Activated T-cell treated with anti-CD3 and anti-CD28 coated beads for 1 hour (primary cell): ENCODE measurements at places on chromosomes 12 and 14.

GRCh38 chr14:96792591-96792990 is 4.6 kb upstream of the VRK1 start:
- DNase-seq = no peak

GRCh38 chr12:112446008-112446725 is 27.4 kb downstream of the PTPN11 start:
- DNase-seq = no peak

DNA sequence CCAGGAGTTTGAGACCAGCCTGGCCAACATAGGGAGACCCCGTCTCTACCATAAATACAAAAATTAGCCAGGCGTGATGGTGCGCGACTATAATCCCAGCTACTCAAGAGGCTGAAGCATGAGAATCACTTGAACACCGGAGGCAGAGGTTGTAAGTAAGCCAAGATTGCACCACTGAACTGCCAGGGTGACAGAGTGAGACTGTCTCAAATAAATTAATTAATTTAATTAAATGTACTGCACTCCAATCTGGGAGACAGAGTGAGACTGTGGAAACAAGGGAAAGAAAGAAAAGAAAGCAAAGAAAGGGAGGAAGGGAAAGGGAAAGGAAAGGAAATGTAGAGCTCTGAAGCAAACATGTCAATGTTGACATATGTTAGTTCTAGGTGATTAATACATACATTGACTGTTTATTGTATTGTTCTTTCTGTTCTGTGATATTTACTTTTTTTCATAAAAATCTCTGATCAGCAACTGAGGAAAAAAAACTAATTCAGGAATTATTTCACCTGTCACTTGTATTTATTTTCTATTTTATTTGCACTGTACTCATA is 99.6 kb downstream of the DENND5B start:
- DNase-seq = no peak

- no peak for DNase-seq
Observed at GRCh38 chr12:127119600-127120140, 1147.3 kb upstream of the TMEM132C start.

GRCh38 chr12:3252450-3252891 is 175.3 kb downstream of the TSPAN9 start:
- no peak for DNase-seq

- no peak for DNase-seq
Observed at GRCh38 chr12:78951803-78952551, 87.4 kb downstream of the SYT1 start.

- no peak for DNase-seq
Observed at GRCh38 chr12:66055837-66056319, 74.7 kb downstream of the LLPH start.

- DNase-seq = no peak
Observed at GRCh38 chr14:50233166-50233950, 2.0 kb upstream of the SOS2 start.

GRCh38 chr14:96126339-96126782 is 78.3 kb upstream of the BDKRB2 start:
- DNase-seq = no peak

- DNase-seq = no peak
Observed at GRCh38 chr12:22573181-22573580, 28.8 kb upstream of the C2CD5 start.

DNA sequence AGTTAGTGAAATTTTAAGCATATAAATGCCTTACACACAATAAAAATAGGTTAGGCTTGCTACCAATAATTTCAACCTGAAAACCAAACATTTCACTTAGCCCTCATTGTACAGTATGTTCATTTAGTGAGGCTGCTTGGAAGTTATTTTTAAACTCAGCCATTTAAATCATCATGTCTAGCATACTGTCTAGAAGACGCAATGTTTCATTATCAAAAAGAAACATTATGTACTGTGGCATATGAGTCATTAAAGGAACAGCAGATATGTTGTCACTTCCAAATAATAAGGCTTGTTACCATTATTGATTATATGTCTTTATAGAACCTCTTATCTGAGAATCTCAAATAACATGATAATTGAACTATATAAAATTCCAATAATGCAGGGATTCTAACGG is 304.7 kb downstream of the RMST start:
- DNase-seq = no peak

DNA sequence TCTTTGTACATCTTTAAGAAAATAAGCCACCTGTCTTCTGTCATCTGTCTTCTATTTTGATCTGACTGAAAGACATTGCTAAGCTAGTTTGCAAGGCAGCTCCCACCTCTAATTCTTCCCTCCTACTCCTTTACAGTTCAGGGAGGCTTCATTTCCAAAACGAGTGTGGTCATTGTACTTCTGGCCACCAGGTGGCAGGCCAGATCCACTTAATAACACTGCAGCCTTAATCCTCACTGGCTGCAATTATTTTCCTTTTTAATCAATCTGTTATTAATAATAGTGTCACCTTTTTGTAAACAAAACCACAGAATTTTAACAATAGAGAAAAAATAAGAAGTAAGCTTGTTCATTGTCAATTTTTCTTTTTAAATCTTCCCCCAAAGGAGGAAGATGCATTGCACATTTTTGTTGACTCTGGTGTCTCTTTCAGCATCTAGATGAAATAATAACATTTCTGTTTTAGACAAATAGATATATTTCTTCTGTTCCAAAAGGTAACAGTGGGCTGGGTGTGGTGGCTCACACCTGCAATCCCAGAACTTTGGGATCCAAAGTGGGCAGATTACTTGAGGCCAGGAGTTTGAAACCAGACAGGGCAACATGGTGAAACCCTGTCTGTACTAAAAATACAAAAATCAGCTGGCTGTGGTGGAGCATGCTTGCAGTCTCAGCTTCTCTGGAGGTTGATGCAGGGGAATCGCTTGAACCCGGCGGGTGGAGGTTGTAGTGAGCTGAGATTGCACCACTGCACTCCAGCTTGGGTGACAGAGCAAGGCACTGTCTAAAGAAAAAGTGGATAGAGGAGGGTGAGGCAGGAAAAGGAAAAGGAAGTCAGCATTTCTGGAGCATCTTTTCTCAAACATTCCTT is 23.3 kb downstream of the GABARAPL1 start:
- DNase-seq = peak; percentile 26

- DNase-seq = peak; percentile 29
Observed at GRCh38 chr14:91311284-91311662, 66.8 kb upstream of the GPR68 start.

- no peak for DNase-seq
Observed at GRCh38 chr14:89012282-89013097, 188.0 kb downstream of the TTC8 start.

- DNase-seq = no peak
Observed at GRCh38 chr12:85796001-85796400, 40.2 kb downstream of the RASSF9 start.

- no peak for DNase-seq
Observed at GRCh38 chr14:102947321-102948103, 25.0 kb downstream of the AMN start.

GRCh38 chr12:112973818-112974231 is 4.5 kb upstream of the OAS2 start:
- DNase-seq = no peak

GRCh38 chr12:14774906-14775635 is 28.2 kb downstream of the WBP11 start:
- DNase-seq = no peak

DNA sequence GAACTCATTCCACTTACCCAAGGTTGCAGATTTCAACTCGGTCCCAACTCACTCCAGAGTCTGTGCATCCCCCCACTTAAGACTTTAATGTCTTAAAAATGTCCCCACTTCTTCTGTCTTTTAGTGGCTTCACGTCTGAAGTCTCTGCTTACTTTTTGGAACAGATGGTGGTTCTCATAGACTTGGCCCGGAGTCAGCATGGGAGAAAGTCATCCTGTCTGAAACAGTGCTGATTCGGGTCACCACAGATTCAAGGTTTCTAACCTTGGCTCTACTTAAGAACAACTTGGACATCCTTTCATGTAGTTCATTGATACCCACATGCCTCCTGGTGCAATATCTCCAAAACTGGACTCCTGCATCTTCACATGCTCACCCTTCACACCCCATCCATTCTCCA is 26.0 kb downstream of the CHST11 start:
- DNase-seq = no peak

GRCh38 chr12:79063258-79063657 is 198.7 kb downstream of the SYT1 start:
- no peak for DNase-seq

GRCh38 chr14:24198814-24199524 is 3.7 kb upstream of the TM9SF1 start:
- no peak for DNase-seq

DNA sequence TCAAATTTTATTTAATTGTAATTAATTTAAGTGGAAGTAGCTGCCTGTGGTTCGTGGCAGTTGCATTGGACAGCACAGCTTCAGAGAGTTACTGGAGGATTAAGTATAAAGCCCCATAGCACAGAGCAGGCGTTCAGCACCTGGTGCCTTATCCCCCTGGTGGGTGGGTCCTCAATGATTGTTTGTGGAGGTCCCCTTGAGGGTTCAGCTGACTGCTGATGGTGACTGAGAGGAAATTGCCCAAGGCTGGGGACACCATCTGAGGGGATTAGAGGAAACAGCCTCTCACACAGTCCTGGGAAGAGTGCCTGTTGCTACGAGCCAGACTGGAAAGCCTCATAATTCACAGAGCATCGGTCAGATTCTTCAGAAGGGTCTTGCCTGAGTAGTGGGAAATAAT is 83.4 kb upstream of the NOS1 start:
- DNase-seq = no peak

GRCh38 chr12:110258466-110258865 is 22.6 kb upstream of the ATP2A2 start:
- DNase-seq = no peak

DNA sequence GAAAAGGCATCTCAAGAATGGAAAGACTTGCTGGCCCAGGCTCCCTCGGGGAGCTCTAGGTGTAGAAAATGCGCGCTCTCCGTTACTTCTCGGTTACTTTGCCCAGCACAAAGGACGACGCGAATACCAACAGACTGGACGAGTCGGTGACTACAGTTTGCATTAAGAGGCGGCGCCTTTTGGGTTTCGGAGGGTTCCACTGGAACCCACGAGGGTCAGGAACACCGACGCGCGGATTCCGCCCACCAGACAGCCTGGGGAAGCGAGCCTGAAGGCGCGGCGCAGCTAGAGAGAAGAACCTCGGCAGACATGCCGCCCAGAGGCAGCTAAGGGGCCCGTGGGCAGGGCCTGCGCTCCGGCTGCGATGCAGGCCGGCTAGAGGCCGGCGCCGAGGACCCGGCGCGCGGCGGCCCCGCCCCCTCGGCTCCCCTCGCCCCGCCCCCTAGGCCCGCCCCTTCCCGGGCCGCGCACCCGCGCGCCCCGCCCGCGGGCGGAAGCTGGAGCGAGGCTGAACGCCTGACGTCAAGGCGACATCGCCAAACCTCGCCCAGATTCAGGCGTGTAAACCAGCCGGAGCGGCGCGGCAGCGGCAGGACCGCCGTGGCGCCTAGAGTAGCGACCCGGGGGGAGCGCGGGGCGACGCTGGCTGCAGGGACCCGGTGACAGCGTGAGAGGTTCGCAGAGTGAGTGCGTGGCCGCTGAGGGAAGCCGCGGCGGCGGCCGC is at the start of gene RAP1B:
Gene RAP1B, plus strand, starts transcription at position 530 of the 724 bp plus-strand sequence. CDS start 37,826 bp downstream, outside the sequence.
- peak; percentile 87 for DNase-seq

DNA sequence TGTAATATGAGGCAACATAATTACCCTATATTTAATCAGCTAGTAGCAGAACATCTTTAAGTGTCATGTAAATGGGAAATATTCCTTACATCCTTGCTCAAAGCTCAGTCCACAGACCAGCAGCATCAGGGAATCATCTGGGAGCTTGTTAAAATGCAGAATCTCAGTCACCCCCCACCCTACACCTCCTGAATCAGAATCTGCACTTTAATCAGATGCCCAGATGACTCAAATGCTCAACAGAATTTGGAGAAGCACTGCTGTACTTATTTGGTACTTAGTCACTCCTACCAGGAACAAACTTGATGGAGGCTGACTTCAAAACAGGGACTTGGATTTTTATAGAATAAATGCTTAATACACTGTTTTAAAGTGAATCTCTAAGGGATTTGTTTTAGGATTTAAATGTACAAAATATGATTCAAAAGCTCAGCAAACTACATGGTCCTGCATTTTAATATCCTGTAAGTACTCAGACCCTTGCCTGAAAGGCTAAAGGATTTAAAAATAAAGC is 96.5 kb downstream of the ARMH4 start:
- DNase-seq = no peak

- no peak for DNase-seq
Observed at GRCh38 chr14:68368850-68369249, 424.0 kb downstream of the ZFP36L1 start.

DNA sequence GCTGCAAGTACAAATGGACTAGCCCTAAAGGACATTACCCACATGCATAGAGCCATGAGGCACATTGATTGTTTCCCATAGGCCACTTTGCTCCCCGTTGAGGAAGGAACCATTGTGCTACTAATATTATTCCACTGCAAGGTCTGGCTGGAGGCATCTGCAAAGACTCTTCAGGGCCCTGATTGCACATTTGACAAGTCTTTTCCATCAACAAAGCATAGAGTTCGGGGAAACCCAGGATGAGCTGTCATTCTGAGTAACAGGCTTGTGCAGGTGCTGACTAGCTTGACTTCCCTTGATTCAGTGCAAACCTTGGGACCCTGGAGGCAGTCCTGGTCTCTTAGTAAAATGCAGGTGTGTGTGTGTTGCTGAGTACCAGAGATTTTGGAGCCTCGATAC is 73.8 kb downstream of the SUSD6 start:
- DNase-seq = no peak

DNA sequence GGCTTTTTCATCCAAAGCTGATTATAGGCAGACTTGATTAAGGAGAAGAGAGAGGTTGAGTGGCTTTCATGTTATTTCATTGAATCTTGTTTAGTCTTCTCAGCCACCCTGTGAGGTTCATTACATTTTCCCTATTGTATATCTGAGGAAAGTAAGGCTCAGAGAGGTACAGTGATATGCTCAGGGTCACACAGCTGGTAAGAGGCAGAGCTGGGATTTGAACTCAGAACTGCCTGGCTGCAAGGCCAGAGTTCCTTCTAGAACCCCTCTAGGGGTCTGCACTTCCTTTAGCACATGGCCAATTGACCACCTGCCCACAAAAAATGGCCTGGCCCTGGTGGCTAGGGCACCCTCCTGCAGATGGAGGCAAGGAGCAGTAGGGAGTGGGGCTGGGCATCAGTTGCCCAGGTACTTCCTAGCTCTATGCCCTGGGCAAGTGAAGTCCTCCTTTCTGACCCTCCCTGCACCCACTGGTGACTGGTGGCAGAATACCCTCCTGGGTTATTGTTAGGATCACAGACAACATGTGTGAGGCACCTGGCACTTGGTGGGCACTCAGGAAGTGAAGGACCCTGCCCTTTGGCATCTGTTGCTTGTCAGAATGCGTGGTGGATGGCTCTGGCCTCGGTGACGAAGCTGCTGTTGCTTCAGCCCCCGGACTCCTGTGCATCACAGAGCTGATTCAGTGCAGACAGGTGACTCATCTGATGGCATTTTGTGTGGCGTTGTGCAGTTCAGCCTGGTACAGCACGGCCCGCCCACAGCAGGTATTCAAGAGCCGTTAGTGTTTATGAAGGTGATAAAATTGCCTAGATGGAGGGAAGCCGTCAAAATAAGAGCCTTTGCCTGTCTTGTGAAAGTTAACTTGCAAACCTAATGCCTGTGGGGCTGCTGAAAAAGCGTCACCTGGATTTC is 115.8 kb downstream of the SLC25A47 start:
- DNase-seq = no peak
